ENCODE measurements at places on chromosomes 1 and 21. TPM values are rescaled to one million over a fixed set of nuclear protein-coding genes. Genes with fewer than 3 reads are reported as not detected.

The KANK4 gene
- total RNA-seq: not detected

The LRRC7 gene
- total RNA-seq: not detected

The TSPAN1 gene
- not detected for total RNA-seq

The MIXL1 gene
- total RNA-seq: not detected

The FNDC10 gene
- total RNA-seq: 8.7 TPM

The OR14K1 gene
- total RNA-seq: not detected

The TNNI3K gene
- total RNA-seq: not detected

The EDARADD gene
- 0.10 TPM for total RNA-seq

The ZYG11A gene
- 6.3 TPM for total RNA-seq

The CDKN2C gene
- total RNA-seq: 107 TPM

The NHLH2 gene
- not detected for total RNA-seq
